ENCODE measurements at places on chromosomes 3 and 15.

- no peak for DNase-seq
Measured at GRCh38 chr3:120438665-120439370, 12.0 kb downstream of the FSTL1 start.

- no peak for DNase-seq
Measured at GRCh38 chr3:167091226-167091625, 288.9 kb downstream of the ZBBX start.

- peak; percentile 79 for DNase-seq
Measured at GRCh38 chr3:52220380-52221026, 4.9 kb downstream of the TLR9 start.

GRCh38 chr15:89998141-89998661, 2.9 kb upstream of the ZNF710 start:
- DNase-seq = no peak

DNA sequence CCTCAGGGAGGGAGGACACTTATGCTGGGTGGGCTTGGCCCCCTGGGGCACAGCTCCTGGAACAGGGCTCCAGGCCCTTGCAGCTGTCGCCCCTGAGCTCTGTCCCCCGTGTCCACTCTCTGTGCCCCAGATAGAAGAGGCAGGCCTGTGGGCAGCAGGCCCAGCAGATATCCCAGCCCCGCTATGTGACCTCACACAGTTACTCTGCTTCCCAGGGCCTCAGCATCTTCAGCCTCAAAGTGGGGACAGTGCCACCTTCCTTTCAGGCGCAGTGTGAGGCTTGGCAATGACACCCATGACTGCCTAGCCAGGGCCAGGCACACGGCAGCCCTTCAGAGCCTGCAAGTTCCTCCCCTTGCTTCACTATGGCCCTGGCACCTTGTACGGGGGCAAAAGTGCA, 98.4 kb downstream of the IQSEC1 start:
- DNase-seq = no peak

DNA sequence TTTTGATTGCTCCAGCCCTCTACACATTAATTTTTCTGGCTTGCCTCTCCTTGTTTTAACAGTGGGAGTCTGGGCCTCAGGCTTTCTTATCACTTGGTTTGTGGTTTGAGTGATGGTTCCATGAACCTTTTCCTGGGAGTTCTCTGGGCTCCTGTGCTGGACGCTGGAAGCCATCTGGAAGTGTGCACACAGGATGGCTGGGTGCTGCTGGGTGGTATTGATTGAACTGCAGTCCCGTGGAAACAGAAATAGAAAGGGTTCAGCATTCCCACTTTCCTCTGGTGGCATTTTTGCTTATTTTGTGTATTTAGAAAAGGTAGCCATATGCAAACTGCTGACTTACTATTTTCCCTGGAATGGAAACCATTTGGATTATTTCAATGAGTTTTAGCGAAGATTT, 25.6 kb downstream of the MITF start:
- no peak for DNase-seq

DNA sequence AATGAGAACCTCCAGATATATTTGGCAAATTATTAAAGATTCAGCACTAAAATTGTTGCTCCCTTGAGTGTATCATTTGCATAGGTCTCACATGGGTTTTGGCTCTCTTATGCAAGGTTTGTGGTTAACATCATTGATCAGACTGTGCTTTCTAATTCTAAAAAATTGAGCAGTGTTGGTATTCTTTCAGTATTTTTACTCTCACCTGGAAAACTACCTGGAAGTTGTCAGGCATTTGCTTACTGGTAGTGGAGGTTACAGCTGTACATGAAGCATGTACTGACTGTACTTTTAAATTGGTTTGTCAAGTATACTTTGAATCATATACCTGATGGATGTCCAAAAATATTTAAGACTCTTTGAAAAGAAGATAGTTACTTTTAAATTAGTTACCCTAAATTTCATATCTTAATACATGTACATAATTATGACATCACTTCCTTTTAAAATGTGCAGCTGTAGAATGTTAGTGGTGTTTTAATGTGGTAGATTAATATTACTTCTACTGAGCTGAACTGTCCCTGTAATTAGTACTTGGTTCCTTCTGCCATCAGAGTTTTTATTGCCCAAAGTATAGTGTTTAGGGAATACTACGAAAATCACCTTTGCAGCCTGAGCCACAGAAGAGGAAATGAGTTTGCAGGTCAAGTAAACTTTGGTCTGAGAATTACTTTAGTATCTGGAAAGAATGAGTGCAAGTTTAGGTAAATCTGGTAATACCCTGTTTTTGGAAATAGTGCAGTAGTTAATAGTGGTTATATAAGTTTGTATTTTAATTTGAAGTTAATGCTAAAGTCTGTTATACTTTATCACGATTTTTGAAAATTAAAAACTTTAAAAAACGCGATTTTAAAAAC, 2.8 kb downstream of the CHD2 start:
- no peak for DNase-seq

GRCh38 chr15:59792359-59792758, 103.2 kb upstream of the BNIP2 start:
- no peak for DNase-seq

- peak; percentile 85 for DNase-seq
Measured at GRCh38 chr15:62389885-62390790, 225.1 kb upstream of the C2CD4B start.

GRCh38 chr3:116886202-116886893, 176.8 kb downstream of the TUSC7 start:
- DNase-seq = no peak

GRCh38 chr15:56824175-56824574, 90.9 kb upstream of the ZNF280D start:
- no peak for DNase-seq

GRCh38 chr15:62242999-62243398, 77.9 kb upstream of the C2CD4B start:
- DNase-seq = no peak

All from dorsolateral prefrontal cortex (tissue), 122 donors.